Upper lobe of left lung (tissue), 6 donors: ENCODE measurements at places on chromosomes 2 and 18. TPM values are rescaled to one million over a fixed set of nuclear protein-coding genes. Genes with fewer than 3 reads are reported as not detected.

DNA sequence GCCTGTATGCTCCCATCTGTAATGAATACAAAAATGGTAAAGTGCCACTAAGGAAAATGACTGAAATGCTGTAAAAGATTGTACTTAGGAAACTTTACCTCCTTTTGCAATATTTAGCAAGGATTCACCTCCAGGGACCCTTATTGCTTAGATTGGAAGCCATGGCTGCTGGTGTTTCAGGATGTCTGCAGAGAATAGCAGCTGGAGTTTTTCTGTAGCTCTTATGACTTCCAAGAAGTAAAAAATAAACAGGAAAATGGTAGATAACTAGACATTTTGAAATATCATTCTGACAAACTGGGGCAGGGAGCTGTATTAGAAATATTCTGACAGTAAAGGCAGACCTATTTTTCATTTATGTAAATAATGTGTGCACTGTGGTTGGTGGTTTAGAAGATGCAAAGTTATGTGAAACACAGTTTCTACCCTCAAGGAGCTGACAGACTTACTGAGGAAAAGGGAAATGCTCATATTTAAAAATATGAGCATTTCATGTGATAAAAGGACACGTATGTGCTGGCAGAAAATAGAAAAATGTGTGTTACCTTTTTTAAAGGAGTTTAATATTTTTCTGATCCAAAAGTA, 224.9 kb upstream of the BOD1L2 start:
- no peak overlapping the region for H3K27ac ChIP-seq
- H3K4me3 ChIP-seq: no peak overlapping the region
- DNase-seq: no peak
- H3K4me1 ChIP-seq: no peaks in the 10 kb centered on the region
- H3K27me3 ChIP-seq: no peaks in the 10 kb centered on the region

DNA sequence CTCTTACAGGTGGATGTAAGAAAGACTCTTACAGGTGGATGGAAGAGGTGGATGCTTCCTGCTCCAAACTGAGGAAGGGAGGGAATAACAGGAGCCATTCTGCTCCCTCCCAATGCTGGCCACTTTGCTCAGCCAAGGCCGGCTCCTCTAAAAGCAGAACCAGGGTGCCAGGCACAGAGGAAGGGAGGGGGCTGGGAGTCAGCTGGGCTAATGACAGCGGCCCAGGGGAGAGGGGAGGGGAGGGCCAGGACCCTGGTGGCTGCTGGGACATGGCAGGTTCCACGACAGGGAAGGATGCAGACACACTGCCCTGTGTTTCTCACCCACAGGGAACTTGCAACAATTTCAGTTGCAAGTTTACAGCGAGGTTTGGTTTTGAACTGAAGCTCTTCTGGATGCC, 173.4 kb downstream of the ANAPC1 start:
- no peak overlapping the region for H3K27ac ChIP-seq
- DNase-seq: no peak
- H3K27me3 ChIP-seq: no peaks in the 10 kb centered on the region
- no peaks in the 10 kb centered on the region for H3K4me1 ChIP-seq
- H3K4me3 ChIP-seq: no peak overlapping the region

DNA sequence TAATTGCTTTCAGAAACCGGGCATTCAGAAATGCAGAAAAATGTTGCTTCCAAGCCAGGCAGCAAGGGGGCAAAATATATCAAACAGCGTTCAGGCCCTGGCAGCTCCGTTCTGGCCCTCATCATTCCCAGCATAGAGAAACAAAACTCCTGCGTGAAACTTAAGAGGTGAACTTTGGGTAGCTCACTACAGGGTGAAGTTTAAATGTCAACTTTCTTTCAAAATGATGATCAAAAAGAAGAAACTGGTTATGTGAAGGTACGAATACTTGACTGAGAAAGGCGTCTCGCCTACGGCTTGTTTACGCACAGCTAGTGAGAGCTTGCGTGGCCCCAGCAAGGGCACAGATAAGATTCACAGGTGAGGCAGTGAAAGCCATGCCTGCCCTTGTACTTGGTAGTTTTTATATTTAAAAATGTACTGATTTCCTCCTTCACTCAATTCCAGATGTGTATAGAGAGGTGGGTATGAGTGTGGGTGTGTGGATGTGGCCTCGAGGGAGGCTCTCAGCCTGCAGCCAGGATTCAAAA, 127.5 kb downstream of the NFATC1 start:
- H3K36me3 ChIP-seq: peaks cover 3% of the 10 kb centered on the region
- no peak for DNase-seq
- peaks cover 22% of the 10 kb centered on the region for H3K4me1 ChIP-seq
- H3K27me3 ChIP-seq: no peaks in the 10 kb centered on the region
- H3K4me3 ChIP-seq: no peak overlapping the region

Gene CPO
- total RNA-seq: not detected

- H3K27ac ChIP-seq: no peak overlapping the region
- no peak overlapping the region for H3K4me3 ChIP-seq
- no peak for DNase-seq
- H3K27me3 ChIP-seq: no peaks in the 10 kb centered on the region
Observed at GRCh38 chr2:229132236-229132635, 138.9 kb downstream of the PID1 start.
